ENCODE measurements at places on chromosomes 4 and X.
A peak's percentile ranks its signal among the peaks of the same experiment; 100 is the strongest.

DNA sequence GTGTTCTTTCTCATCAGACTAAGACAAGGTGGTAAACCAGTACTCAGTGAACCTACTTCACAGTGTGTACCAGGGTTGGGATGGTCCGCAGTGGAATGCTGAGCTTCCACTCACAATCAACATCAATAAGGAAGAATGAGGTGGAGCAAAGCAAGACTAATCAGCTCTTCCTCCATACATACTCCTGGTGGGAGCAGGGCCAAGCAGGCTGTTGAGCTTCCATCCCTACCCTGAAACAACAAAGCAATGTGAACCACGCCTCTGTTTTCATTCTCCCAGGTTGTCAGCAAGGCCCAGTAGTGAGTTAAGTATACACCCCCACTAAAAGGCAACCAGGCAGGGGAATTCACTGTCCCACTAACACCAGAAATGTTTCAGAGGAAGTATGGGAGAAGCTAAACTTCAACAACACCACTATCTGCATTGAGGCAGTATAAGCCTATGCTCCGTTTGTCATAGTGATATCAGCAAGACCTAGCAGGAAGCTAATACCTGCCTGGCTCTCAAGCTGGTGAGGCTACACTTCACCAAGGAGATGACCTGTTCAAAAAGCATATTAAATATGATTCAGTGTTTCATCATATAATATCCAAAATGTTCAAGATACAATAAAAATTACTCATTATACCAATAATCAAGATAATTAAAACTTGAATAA is 109.5 kb downstream of the DDX60 start:
- no peak for DNase-seq

DNA sequence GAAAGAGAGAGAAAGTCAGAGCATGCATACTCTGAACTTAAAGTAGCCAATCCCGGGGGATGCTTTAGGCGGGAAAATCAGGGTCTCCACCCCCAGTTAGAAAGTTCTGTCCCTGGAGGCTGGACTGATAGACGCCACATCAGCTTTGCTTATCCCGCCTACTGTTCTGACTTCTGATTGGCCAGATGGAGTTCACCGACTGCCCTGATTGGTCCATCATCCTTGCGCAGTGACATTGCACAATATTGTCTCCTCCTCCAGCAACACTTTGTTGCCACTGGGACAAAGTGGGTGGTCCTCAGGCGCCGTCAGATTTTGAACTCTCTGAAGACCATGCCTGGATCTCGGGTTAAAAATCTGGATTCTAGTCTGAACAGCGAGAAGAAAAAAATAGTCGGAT is 50.3 kb downstream of the SSX3 start:
- no peak for DNase-seq

DNA sequence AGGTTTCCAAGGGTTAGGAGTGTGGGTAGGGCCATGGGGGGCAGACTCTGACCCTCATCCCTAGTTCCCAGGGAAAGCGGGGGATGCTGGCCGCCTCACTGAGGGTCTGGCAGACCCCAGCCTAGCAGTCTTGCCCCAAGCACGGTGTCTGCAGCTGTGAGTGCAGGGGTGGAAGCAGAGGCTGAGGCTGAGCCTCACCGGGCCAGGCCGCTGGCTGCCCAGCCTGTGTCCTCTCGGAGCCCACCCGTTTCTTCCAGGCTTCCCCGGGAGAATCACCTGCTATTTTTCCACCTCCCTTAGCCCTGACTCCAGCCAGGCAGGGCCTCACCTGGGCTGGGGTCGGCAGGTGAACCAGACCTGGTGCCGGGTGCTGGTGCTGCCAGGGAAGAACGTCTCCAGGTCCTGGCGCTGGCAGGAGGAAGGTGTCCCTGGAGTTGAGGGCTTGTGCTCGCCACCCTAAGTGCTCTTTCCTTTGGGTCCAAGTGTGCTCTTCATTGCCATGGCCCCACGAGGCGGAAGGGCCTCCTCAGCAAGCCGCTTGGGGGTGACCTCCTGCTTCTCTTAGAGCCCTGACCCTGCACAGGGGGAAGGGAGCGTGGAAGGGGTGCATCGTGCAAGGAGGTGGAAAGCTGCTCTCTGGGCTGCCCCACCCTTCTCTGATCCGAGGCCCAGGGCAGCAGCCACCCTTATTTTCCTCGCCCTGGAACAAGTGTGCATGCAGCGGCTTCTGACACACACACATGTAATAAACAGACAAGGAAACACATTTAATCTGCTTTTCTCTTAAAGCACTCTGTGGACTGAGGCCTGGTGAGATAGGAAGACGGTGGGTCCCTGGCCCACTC is 112.7 kb downstream of the FAM53A start:
- DNase-seq = no peak

GRCh38 chr4:83388313-83388676 is 53.6 kb upstream of the HPSE start:
- DNase-seq = no peak

DNA sequence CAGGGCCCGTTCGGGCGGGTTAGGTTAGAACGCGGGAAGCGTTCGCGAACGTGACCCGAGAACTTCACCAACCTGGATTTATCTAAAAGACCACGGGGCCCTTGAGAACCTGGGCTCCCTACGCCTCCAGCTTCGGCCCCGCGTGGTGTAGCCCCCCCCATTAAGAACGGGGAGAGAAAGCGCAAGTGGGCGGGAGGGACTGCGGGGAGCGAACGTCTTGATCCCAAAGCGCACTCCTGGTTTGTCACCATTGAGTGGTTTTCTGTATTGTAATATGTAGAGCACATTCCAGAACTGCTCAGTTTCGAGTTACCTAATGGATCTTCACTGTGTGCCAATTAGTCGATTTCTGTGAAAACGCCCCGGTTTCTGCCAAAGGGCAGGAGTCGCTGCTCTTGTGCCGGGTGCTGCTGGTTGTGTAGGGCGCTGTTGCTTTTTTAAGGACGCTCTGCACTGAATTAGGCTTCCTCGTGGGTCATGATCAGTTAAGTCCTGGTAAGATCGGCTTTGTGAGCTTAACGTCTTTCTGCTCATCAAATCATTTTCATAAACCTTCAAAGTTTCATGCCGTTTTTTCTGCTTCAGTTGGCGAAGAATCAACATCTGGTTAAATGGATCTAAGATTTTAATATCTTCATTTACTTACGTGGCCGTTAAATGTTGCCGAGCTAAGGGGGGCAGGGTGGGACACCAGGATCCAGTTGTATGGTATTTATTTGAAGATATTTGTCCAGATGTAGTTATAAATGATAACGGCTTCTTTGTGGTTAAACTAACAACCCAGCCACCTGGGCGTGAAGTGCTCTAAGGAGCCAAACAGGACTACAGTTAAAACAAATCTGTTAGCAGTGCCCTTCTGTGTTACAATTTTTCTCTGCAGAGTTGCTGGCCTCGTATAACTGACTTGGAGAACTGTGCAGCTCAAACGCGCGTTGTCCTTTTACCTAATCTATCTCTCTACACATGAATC is 809 bp downstream of the MND1 start:
- peak; percentile 10 for DNase-seq

- DNase-seq = no peak
Measured at GRCh38 chr4:96352051-96352517, 512.2 kb downstream of the PDHA2 start.

Measured in cerebellum (tissue), 4 donors.